ENCODE measurements at places on chromosomes 2 and 18. TPM values are rescaled to one million over a fixed set of nuclear protein-coding genes. Genes with fewer than 3 reads are reported as not detected.

TMEFF2 gene
- not detected for total RNA-seq

SIX3 gene
- total RNA-seq = not detected

ATOH8 gene
- 21.5 TPM for total RNA-seq

ADAM23 gene
- 0.77 TPM for total RNA-seq

LCT gene
- not detected for total RNA-seq

ZNG1B gene
- 18.0 TPM for total RNA-seq

FN1 gene
- 416 TPM for total RNA-seq

KIAA2012 gene
- not detected for total RNA-seq

MAPK4 gene
- not detected for total RNA-seq

HSBP1L1 gene
- 3.4 TPM for total RNA-seq

ABCB11 gene
- total RNA-seq = not detected

DLGAP1 gene
- under 0.01 TPM for total RNA-seq

MERTK gene
- total RNA-seq = 14.0 TPM

TTC39C gene
- total RNA-seq = 1.2 TPM

AGAP1 gene
- total RNA-seq = 3.1 TPM

ZAP70 gene
- 0.13 TPM for total RNA-seq

C2orf92 gene
- total RNA-seq = 2.3 TPM

VWA3B gene
- total RNA-seq = 0.13 TPM

C2orf49 gene
- total RNA-seq = 10.6 TPM

WDR33 gene
- total RNA-seq = 22.0 TPM

GPR75 gene
- 1.3 TPM for total RNA-seq

RPS27A gene
- 550 TPM for total RNA-seq

CNGA3 gene
- not detected for total RNA-seq

All from dermis microvascular lymphatic vessel endothelial cell (primary cell).